ENCODE measurements at places on chromosomes 5 and 9.
A peak's percentile ranks its signal among the peaks of the same experiment; 100 is the strongest.

DNA sequence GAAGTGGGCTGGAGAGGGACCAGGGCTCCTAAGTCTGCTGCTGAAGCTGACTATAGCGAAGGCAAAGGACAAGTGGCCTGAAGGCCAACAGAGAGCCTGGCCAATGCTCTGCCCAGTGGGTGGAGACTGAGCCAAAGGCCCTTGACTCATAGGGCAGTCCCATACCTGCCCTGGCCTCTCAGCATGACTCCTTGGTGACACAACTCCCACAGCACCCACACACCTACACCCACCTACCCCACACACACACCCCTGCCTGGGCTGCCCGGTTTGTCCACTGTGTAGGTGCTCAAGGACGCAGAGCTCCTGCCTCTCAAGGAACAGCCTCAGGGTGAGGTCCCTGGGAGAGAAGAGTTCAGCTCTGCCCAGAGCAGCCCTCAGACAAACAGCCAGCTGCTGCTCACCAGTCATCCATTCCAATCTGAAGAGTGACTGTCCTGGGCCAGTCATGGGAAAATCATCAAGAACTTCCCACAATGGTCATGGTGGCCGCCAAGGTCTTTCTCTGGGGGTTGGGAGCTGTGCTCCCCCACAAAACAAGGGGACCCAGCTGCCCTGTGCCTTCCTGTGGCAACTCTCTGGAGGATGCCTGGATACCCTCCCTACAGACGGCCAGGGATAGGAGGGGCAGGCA, 5.0 kb downstream of the TNIP1 start:
- H3K4me1 ChIP-seq = peaks cover 84% of the 10 kb centered on the region
- H3K27ac ChIP-seq = peak overlapping the region; percentile 30
- no peaks in the 10 kb centered on the region for H3K27me3 ChIP-seq
- H3K4me3 ChIP-seq = peak overlapping the region; percentile 8
- peaks cover 20% of the 10 kb centered on the region for H3K36me3 ChIP-seq

GRCh38 chr9:120236596-120236995, 343.4 kb downstream of the CDK5RAP2 start:
- no peaks in the 10 kb centered on the region for H3K4me1 ChIP-seq
- H3K36me3 ChIP-seq = no peaks in the 10 kb centered on the region
- H3K27me3 ChIP-seq = peaks cover 4% of the 10 kb centered on the region
- no peak overlapping the region for H3K27ac ChIP-seq

GRCh38 chr9:92008041-92008440, 58.0 kb upstream of the ROR2 start:
- no peak for DNase-seq
- no peak overlapping the region for H3K27ac ChIP-seq
- no peaks in the 10 kb centered on the region for H3K27me3 ChIP-seq

GRCh38 chr5:168319774-168320173, 28.3 kb downstream of the WWC1 start:
- no peaks in the 10 kb centered on the region for H3K36me3 ChIP-seq
- no peak overlapping the region for H3K4me3 ChIP-seq
- no peaks in the 10 kb centered on the region for H3K4me1 ChIP-seq
- DNase-seq = no peak

DNA sequence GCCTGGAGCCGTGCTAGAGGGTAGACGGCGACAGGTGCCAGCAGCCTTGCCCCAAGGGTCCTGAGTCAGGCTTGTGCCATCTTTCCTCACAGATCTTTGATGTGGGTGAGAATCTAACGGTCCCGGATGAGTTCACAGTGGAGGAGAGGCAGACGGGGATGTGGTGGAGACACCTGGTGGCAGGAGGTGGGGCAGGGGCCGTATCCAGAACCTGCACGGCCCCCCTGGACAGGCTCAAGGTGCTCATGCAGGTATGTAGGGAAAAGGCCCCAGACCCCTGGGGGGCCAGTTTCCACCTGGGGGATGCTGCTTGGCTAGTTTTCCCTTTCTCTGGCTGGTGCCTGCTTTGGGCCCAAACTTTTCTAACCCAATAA, 24.0 kb downstream of the PTGES2 start:
- no peaks in the 10 kb centered on the region for H3K27me3 ChIP-seq
- DNase-seq = no peak
- H3K4me1 ChIP-seq = peaks cover 21% of the 10 kb centered on the region
- H3K27ac ChIP-seq = peak overlapping the region; percentile 23
- H3K4me3 ChIP-seq = no peak overlapping the region
- H3K36me3 ChIP-seq = peaks cover 23% of the 10 kb centered on the region

- H3K4me1 ChIP-seq = no peaks in the 10 kb centered on the region
- H3K27me3 ChIP-seq = peaks cover 3% of the 10 kb centered on the region
- DNase-seq = no peak
- no peak overlapping the region for H3K4me3 ChIP-seq
- H3K36me3 ChIP-seq = no peaks in the 10 kb centered on the region
- no peak overlapping the region for H3K27ac ChIP-seq
These were observed 553.2 kb downstream of the MAT2B start for GRCh38 chr5:164058621-164059020.

- H3K27ac ChIP-seq = peak overlapping the region; percentile 46
- H3K27me3 ChIP-seq = no peaks in the 10 kb centered on the region
- H3K4me3 ChIP-seq = peak overlapping the region; percentile 56
- peaks cover 38% of the 10 kb centered on the region for H3K4me1 ChIP-seq
- peak; percentile 55 for DNase-seq
These were observed 42.1 kb downstream of the CXXC5 start for GRCh38 chr5:139690064-139690802.

DNA sequence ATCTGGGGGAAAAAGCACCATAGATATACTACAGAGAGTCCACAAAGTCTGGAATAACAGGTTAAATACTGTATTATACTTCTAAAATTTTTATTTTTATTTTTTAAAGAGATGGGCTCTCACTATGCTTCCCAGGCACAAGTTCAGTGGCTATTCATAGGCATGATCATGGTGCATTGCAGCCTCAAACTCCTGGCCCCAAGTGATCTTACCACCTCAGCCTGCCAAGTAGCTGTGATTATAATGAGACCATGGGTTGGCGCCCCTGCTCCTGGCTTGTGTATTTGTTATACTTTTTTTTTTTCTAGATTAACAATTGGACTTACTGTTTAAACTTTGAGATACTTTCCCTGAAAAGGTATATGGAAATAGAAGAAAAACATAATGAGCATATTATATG, 25.9 kb downstream of the ERBIN start:
- no peak overlapping the region for H3K27ac ChIP-seq
- H3K27me3 ChIP-seq = peaks cover 2% of the 10 kb centered on the region
- peaks cover 90% of the 10 kb centered on the region for H3K4me1 ChIP-seq
- no peak for DNase-seq

GRCh38 chr5:172845154-172845553, 11.1 kb downstream of the ERGIC1 start:
- no peaks in the 10 kb centered on the region for H3K36me3 ChIP-seq
- H3K4me3 ChIP-seq = peak overlapping the region; percentile 25
- peak overlapping the region; percentile 79 for H3K27ac ChIP-seq
- DNase-seq = peak; percentile 37
- H3K4me1 ChIP-seq = peaks cover 79% of the 10 kb centered on the region
- peaks cover 6% of the 10 kb centered on the region for H3K27me3 ChIP-seq

- H3K4me1 ChIP-seq = peaks cover 71% of the 10 kb centered on the region
- peaks cover 13% of the 10 kb centered on the region for H3K27me3 ChIP-seq
- peak overlapping the region; percentile 95 for H3K27ac ChIP-seq
- peaks cover 3% of the 10 kb centered on the region for H3K36me3 ChIP-seq
These were observed 3.2 kb downstream of the ATOSB start for GRCh38 chr9:35112257-35113020.

DNA sequence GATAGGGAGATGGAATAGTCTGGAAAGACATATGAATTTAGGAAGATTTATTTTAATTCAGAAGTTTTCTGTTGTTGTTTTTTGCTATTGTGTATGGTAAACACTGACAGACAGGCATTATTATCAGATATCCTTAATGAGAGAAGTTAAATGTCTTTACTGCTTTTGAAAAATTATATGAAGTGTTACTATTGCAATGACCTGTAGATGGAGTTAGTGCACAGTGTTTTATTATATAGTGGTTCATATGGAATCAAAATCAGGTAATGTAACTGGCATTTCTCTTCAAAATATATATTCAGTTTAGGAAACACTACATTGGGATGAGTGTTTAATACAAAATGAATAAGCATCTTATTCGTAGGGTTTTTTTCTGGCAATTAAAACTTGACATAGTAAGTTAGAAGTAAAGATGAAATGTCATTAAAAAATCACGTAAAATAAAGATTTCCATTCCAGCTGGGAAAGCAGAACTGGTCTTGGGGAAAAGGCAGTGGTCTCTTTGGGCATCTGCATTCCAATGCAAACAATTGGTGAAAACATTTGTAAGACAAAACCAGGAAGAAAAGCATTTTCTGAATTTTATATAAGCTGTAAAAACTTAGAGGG, 3.9 kb downstream of the GABRA1 start:
- H3K27me3 ChIP-seq = peaks cover 3% of the 10 kb centered on the region
- no peaks in the 10 kb centered on the region for H3K36me3 ChIP-seq
- no peaks in the 10 kb centered on the region for H3K4me1 ChIP-seq
- no peak overlapping the region for H3K4me3 ChIP-seq
- no peak overlapping the region for H3K27ac ChIP-seq

Data from immature natural killer cell (primary cell).